NCI-H1694 (cell line): ENCODE measurements at places on chromosomes 1 and 21.
A peak's percentile ranks its signal among the peaks of the same experiment; 100 is the strongest.

DNA sequence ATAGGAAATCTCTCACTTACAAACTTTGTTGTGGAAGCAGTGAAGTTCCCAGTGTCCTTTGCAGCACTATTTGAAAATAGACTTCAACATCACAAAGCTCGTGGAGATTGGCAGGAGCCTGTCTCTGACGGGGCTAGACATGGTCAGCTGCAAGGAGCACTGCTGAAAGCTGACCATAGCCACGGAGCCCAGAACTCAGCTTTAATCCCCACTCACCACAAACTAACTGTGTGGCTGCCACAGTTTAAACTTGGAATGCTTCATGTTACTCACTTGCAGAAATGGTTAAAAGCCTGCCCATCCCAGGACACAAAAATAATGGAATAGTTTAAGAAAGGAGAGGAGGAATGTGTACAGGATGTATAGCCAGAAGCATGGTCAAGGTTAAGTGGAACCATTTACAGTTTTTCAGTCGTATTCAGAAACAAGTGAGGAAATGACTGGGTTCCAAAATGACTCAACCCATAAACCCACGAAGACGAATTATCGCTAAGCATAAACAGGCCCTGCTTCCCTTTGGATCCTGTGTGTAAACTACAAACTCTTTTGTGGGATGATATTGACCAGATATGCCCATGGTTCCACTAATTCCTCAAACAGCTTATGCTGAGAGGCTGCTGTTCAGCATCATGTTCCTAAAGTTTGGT lies 18.2 kb downstream of the DNALI1 start:
- DNase-seq = no peak

GRCh38 chr1:176745945-176746344 lies 283.0 kb downstream of the PAPPA2 start:
- no peak for DNase-seq

DNA sequence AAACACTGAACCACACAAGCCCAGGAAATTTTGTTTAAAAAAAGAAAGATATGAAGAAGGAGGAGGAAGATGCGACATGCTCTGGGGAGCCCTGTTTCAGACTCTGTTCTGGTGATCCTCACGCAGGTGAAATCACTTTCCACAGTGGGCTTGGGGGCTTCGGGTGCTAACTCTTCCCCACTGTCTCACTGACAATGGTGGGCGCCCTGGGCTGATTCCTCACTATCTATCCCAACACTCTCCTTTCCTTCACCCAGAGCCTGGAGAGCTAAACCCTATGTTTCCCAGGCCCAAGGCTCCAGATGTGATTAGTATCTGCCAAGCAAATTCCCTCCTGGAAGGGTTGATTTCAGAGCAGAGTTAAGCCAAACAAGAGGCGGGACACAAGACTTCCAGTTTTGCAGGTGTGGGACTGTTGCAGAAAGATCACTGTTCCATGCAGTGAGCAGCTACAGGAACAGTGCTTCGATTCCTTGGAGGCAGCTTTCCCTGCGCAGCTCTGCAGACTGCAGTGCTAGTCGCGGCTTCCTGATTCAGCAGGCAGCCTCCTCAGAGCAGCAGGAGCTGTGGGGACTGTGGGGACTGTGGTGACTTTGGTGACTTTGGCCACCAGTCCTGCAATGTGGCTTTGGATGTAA lies 168.3 kb downstream of the RHOU start:
- no peak for DNase-seq

- DNase-seq = peak; percentile 19
These were observed 14.3 kb downstream of the DMRTB1 start for GRCh38 chr1:53473463-53473862.

DNA sequence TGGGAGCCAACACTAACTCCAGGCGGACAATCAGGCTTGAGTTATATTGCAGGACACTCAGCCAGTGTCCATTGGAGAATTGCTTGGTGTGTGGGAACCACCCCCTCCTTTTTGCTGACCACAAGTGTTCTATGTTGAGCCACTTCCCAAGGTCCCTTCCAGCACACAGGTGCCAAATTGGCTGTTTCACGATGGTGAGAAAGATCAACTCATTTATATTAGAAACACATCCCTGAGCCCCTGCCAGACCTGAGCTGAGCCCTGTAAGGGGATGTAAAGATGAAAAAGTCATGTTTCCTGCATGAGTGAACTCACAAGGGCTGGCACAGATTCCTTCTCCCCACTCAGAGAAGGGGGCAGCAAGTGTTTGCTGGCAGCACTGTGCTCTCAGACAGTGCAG lies 96.5 kb downstream of the KCNN3 start:
- DNase-seq = no peak

GRCh38 chr1:156104861-156105832 lies 9.4 kb upstream of the LMNA start:
- no peak for DNase-seq

GRCh38 chr1:103250441-103250861 lies 142.1 kb upstream of the COL11A1 start:
- no peak for DNase-seq

GRCh38 chr21:30620080-30620479 lies 347 bp upstream of the KRTAP20-4 start:
- DNase-seq = no peak

DNA sequence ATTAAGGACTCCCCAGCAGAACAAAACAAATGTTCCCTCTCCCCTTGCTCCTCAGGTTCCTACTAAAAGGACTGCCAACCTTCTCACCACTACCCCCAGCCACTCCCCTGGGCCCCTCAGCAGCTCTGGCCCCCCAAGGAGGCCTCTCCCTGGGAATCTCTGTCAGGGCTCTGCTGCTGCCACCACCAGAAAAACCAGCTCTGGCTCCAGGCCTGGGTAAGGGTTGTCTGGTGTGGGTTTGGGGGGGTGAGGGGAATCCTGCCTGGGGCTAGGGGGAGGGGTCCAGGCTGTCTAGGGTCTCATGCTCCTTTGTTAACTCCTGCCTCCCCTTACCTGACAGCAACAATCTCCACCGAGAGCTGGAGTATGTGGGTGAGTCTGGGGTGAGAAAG lies 4.8 kb downstream of the NECTIN4 start:
- no peak for DNase-seq

- no peak for DNase-seq
These were observed 2.4 kb upstream of the PARS2 start for GRCh38 chr1:54766726-54767125.

GRCh38 chr1:204336421-204337035 lies 23.2 kb downstream of the PLEKHA6 start:
- no peak for DNase-seq

- DNase-seq = no peak
These were observed 182.3 kb upstream of the GALNT2 start for GRCh38 chr1:229884765-229885164.

DNA sequence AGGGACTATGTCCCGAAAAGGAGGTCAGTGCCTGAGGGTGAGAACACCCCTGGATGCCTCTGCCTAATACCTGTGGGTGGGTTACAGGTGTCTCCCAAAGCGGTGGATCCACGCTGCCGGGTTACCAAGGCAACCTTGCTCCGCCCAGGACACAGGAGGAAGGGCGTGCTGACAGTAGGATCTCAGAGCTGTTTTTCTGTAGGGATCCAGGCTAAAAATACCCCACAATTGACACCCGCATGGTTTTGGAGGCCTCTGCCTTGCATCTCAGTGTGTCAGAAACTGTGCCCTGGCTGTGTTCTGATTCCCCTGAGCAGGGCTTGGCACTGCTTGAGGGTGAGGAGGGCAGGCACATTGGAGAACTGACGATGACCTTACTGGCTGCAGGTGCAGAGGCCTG lies 118.0 kb downstream of the IER5 start:
- DNase-seq = no peak

- DNase-seq = no peak
These were observed 5.7 kb downstream of the CLIC6 start for GRCh38 chr21:34674468-34674867.

GRCh38 chr1:244302876-244303609 lies 148.7 kb downstream of the ADSS2 start:
- no peak for DNase-seq

DNA sequence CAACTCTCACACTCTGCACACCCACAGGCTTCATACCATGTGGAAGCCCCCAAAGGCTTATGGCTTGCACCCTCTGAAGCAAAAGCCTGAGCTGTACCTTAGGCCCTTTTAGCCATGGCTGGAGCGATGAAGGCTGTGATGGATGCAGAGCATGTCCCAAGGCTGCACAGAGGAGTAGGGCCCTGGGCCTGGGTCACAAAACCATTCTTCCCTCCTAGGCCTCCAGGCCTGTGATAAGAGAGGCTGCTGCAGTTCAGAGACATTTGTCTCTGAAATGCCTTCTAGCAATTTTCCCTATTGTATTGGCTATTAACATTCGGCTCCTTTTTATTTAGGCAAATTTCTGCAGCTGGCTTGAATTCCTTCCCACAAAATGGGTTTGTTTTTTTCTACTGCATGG lies 1707.7 kb downstream of the MRPL39 start:
- no peak for DNase-seq

DNA sequence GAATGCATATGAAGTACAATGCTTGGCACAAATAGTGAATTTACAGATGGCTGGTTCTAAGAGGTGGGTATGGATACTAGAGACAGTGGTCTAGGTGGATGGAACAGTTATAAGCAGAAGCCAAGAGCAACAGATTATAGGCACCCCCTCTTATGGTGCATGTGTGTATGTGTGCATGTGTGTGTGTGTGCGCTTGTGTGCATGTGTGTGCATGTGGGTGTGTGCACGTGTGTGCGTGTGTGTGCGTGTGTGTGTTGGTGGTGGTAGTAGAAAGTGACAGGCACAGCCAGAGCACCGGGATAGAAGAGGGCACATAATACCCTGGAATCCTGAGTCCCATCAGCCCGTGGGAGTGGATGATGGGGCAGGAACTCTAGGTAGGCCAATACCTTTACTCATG lies 1.3 kb downstream of the NCMAP start:
- no peak for DNase-seq

DNA sequence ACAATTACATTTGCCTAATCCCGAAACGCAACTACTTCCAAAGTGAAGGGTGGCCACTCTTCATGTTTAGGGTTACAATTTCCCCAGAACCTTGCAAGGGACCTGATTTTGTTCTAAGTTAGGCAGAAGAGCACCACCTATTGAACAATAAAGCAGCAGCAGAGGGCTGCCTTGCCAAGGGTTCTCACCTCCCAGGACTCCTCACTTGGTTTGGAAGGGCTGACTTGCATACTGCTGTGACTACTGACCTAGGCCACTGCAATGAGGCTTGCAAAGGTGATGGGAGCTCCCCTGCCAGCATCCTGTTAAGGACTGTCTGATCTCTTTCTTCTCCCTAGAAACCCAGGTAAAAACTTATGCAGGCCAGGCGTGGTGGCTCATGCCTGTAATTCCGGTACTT lies 14.2 kb downstream of the MTOR start:
- DNase-seq = no peak

GRCh38 chr1:207873055-207873890 lies 37.7 kb downstream of the CD34 start:
- no peak for DNase-seq

- no peak for DNase-seq
These were observed 55.1 kb upstream of the COX20 start for GRCh38 chr1:244780311-244780710.

DNA sequence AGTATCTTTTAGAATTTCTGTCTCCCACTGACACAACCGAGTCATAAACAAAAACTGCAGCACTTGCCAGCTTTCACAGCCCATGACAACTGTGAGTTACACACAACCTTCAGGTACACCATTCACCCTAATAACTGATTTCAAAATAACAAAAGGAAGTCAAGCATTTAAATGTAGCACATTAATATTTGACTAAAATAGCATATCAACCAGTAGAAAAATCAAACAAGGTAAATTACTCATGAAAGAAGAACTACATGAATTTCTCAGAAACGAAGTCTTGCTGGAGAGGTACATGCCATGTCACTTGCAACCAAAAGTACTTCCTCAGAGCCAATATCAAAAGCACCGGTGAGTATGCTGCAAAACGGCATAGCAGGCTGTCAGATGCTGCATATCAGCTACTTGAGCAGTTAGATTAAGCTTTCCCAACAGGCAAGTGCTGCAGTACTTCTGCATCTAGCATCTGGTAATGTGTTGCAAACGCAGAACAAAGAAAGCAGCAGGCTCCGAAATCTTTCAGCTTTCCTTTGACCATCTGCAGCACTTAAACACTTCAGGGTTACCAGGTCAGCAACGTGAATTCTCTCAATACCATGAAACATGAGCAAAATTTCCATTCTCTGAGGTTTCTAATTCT lies 223.2 kb downstream of the SMYD3 start:
- no peak for DNase-seq

DNA sequence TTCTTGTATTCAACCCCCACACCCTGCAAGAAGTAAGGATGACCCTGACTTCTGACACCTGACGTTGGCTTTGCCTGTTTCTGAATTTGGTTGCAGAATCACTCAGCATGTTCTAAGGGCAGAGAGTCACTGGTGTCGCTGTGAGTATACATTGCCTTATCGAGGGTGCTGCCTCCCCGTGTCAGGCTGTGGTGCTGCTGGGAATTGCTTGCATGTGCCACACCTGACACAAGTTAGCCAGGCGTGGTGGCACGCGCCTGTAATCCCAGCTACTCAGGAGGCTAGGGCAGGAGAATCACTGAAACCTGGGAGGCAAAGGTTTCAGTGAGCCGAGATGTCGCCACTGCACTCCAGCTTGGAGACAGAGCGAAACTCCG lies 45.9 kb downstream of the WDR4 start:
- peak; percentile 58 for DNase-seq

DNA sequence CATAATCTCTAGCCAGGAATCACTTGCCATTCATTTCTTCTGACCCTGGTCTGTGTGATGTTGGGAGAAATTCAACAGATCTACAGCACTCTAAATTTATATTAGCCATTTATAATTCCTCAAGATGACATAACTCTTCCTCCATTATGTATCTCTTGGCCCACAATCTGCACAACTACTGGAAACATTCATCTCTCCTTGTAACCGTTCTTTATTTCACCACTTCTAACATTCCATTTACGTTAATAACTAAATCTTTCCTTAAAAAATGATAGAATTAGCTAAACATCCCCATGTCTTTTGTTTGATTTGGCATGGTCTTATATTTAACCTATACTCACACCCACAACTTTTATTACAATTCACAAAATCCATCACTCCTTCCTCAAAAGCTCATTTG lies 166.0 kb downstream of the COL11A1 start:
- DNase-seq = no peak

- no peak for DNase-seq
These were observed 42.8 kb downstream of the C8A start for GRCh38 chr1:56897150-56898004.

DNA sequence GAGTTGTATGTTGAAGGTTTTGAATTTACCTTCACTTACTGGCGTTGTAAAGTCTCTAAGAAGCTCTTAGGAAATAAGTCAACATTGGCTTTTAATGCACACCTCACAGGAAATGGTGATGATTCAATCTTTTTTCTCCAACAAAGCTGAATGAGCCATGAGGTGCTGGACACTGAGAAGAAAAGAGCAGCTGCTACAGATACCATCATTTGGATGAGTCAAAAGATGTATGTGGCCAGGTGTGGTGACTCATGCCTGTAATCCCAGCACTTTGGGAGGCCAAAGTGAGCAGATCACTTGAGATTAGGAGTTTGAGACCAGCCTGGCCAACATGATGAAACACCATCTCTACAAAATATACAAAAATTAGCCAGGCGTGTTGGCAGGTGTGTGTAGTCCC lies 3.3 kb upstream of the IL23R start:
- DNase-seq = no peak
